Dorsolateral prefrontal cortex (tissue), 122 donors: ENCODE measurements at places on chromosomes 4 and X. TPM values are rescaled to one million over a fixed set of nuclear protein-coding genes. Genes with fewer than 3 reads are reported as not detected.

The TAF7L gene
- 1.4 TPM for total RNA-seq

The ARMCX6 gene
- total RNA-seq = 17.8 TPM

The TGIF2LX gene
- not detected for total RNA-seq

The RAB39B gene
- total RNA-seq = 24.6 TPM

The ATP2B3 gene
- 72.4 TPM for total RNA-seq

The CT83 gene
- not detected for total RNA-seq

The IGFBP7 gene
- 87.3 TPM for total RNA-seq

The TSC22D3 gene
- total RNA-seq = 135 TPM

The TLR6 gene
- 1.7 TPM for total RNA-seq

The COX7B2 gene
- total RNA-seq = not detected

The CXCL3 gene
- total RNA-seq = not detected

The TMEM271 gene
- 33.1 TPM for total RNA-seq

The VSIG1 gene
- total RNA-seq = 5.1 TPM

The JCHAIN gene
- total RNA-seq = not detected

The GK gene
- total RNA-seq = 15.6 TPM

The HTN1 gene
- not detected for total RNA-seq

The TBX22 gene
- total RNA-seq = not detected

The MAGED4 gene
- 39.6 TPM for total RNA-seq

The CXorf51B gene
- not detected for total RNA-seq

The SPANXD gene
- not detected for total RNA-seq

The APLN gene
- 46.6 TPM for total RNA-seq

The LONRF3 gene
- 9.2 TPM for total RNA-seq

The HSFX1 gene
- 7.3 TPM for total RNA-seq

The CCKAR gene
- total RNA-seq = 0.58 TPM

The ZFP42 gene
- not detected for total RNA-seq

The LANCL3 gene
- 6.6 TPM for total RNA-seq

The POU3F4 gene
- 3.3 TPM for total RNA-seq

The TBC1D9 gene
- total RNA-seq = 38.0 TPM

The KLKB1 gene
- total RNA-seq = 4.9 TPM

The UBE2D3 gene
- 248 TPM for total RNA-seq

The NEIL3 gene
- 0.67 TPM for total RNA-seq

The PPM1K gene
- total RNA-seq = 154 TPM

The CT45A1 gene
- total RNA-seq = not detected

The ZDHHC15 gene
- total RNA-seq = 4.6 TPM

The CLDN24 gene
- total RNA-seq = not detected

The HELT gene
- not detected for total RNA-seq

The RPA4 gene
- 1.7 TPM for total RNA-seq

The FDCSP gene
- not detected for total RNA-seq

The OPRPN gene
- total RNA-seq = not detected

The RBM47 gene
- 3.0 TPM for total RNA-seq

The SLC9A7 gene
- total RNA-seq = 40.9 TPM

The RAB33B gene
- total RNA-seq = 9.0 TPM

The FABP2 gene
- total RNA-seq = not detected
